ENCODE measurements at places on chromosomes 1 and 21. TPM values are rescaled to one million over a fixed set of nuclear protein-coding genes. Genes with fewer than 3 reads are reported as not detected.

SLAMF9 gene
- 1.2 TPM for total RNA-seq

LCE6A gene
- not detected for total RNA-seq

TNFAIP8L2 gene
- total RNA-seq = not detected

ATAD3B gene
- 14.2 TPM for total RNA-seq

DMBX1 gene
- not detected for total RNA-seq

FAM43B gene
- not detected for total RNA-seq

SHE gene
- total RNA-seq = 0.93 TPM

SLC30A10 gene
- total RNA-seq = 0.44 TPM

EVA1B gene
- total RNA-seq = 202 TPM

GJA5 gene
- total RNA-seq = 1.5 TPM

IL10RB gene
- total RNA-seq = 52.4 TPM

RAP1GAP gene
- total RNA-seq = under 0.01 TPM

MXRA8 gene
- 369 TPM for total RNA-seq

All from aortic smooth muscle cell (primary cell).